Stimulated activated CD4-positive, alpha-beta T cell treated with anti-CD3 and anti-CD28 coated beads, Interleukin-4, amount 100 ng/mL, for 4 hours (primary cell): ENCODE measurements at places on chromosomes 7 and 10.

GRCh38 chr7:80060218-80060806, 74.3 kb upstream of the GNAI1 start:
- no peak for DNase-seq

DNA sequence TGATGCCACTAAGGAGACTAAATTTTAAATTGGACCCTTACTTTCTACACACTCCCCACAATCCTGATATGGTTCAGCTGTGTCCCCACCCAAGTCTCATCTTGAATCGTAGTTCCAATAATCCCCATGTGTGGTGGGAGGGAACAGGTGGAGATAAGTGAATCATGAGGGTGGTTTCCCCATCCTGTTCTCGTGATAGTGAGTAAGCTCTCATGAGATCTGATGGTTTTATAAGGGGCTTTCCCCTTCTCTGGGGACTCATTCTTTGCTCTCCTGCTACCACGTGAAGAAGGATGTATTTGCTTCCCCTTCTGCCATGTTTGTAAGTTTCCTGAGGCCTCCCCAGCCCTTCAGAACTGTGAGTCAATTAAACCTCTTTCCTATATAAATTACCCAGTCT, 18.4 kb upstream of the BET1 start:
- no peak for DNase-seq

DNA sequence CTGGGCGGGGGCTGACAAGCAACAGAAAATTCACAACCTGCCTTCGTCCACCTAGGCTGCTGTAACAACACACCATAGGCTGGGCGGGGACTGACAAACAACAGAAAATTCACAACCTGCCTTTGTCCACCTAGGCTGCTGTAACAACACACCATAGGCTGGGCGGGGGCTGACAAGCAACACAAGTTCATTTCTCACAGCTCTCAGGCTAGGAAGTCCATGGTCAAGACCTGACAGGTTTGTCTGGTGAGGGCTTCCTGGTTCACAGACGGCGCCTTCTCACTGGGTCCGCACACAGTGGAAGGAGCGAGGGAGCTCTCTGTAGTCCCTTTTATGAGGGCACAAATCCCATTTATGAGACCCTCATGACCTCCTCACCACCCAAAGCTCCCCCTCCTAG, 52.2 kb downstream of the DIP2C start:
- no peak for DNase-seq

DNA sequence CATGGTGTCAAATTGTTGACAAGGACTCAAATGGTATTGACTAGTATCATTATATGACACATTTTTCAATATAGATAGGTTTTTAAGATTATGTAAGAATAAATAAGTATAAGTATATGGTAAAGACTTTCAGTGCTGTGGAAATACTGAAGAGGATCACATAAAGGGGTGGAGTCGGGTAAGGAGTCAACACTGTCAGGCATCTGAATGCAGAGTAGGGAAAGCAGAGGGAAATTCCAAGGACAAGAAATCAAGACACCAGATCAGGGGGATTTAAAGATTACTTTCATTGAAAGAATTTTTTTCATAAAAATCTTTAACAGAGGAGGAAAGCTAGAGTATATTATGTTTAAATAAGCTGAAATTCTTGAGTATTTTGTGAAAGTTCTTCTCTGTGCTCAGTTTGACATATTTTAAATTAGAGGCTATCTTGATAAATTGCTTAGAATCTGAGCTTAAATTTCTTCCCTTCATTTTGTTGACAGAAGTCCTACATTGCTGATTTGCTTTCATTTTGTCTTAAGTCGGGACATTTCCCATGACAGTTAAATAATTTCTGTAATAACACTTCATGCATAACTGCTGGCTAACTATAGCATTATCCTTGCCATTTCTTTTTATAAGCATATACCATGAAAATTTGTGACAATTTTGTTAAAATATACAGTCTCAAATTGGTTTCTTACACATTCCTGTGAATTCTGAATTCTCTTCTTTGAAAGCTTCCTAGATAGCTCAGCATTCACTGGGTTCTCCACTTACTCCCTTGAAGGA, 244.3 kb downstream of the PRKG1 start:
- DNase-seq = no peak

DNA sequence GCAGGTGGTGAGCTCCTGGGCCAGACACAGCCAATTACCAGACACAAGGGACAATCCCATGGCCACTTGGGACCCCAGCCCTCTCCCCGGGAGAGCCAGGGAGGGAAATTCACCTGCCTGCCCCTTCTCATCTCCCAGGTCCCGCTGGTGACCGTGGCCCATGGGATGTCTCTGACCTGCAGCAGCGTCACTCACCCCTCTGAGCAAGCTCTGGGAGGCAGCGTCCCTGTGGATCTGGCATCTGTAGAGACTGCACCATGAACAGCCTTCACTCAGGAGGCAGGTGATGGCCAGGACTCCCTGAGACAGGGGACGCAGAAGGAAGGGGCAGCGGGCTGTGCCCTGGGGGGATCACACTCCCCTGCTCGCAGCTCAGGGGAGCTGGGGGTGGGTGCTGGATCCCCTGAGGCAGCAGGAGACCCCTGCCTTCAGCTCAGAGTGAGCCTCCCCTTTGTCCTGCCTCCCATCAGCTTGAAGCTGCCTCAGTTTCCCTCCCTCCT, 90.8 kb downstream of the FOXL3 start:
- DNase-seq = no peak

DNA sequence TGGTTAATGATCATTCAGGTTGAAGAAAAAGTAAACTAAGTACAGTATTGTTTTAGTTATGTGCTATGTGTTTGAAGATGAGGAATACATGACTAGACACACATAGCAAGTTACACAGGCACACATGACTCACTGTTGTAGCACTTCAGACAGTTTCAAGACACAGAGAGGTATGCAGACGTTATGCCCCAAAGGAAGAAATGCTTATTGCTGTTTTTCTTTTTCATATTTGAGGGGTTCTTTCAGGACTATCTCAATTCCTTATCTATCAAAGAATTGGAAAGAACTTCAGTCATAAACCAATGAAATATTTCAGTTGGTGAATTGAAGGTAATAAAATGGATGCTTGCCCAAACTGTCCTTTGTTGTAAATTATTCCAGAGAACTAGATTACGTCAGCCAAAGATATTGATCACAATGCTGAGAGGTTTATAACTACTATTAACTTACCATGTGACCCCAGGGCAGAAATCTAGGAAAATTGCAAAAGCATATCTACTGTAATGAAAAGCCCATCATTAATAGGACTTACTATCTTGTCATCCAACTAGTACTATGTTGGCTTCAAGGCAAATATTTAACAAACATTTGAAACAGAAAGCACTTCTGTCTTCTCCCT, 61.2 kb upstream of the CAPZA2 start:
- no peak for DNase-seq
